ENCODE measurements at places on chromosomes 7 and 10.

DNA sequence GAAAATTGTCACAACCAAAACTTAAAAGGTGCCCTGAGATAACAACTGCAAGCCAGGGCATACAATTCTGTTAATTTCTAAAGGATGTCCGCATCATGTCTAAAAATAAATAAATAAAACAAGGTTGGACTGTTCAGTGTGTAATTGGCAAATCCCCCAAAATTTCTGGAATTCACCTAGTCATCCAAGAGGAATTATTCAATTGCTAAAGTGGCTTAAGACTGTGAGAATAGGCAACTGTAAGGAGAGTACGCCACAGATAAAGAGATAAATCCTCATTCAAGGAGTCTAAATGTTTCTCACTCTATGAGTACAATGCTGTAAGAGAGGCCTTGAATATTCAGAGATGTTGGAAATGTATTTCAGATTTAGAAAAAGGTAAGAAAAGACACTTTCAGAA, 37.2 kb downstream of the PIK3AP1 start:
- no peak for DNase-seq

GRCh38 chr7:76394957-76395356, 14.5 kb downstream of the SSC4D start:
- no peak for DNase-seq

- no peak for DNase-seq
These were observed 196.2 kb upstream of the AGK start for GRCh38 chr7:141355032-141355431.

DNA sequence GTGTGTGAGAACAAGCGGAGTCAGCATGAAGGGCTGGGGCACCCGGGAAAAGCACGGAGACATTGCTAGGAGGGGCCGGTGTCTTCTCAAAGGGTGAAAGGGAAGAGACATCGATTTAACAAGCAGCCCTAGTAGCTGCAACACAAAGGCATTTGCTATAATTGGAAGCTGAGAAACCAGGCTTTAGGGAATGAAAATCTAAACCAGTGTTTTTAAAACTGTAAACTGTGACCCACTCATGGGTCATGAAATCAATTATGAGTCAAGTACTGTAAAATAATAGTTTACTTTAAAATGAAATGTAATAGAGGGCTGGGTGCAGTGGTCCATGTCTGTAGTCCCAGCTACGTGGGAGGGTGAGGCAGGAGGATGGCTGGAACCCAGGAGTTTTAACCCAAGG, 128.7 kb upstream of the RHEB start:
- no peak for DNase-seq

- DNase-seq: no peak
These were observed 185.2 kb downstream of the PRPF18 start for GRCh38 chr10:13771992-13772391.

DNA sequence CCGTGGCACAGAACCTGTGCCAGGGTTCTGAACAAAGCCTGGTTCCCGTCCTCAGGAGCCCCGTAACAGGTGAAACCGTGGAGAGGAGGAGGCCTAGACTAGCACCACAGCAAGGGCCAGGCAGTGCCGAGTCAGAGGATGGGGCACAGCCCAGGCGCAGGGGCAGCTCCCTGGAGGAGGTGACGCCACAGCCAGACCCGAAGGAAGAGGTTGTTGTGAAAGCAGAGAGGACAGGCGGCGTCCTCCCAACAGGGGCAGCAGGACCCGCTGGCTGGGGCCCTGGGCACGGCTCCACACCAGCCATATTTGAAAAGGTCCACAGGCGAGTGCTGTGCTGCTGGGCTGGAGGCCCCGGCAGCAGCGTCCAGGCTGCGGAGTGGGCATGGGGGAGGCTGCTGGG, 25.7 kb downstream of the DAGLB start:
- no peak for DNase-seq

DNA sequence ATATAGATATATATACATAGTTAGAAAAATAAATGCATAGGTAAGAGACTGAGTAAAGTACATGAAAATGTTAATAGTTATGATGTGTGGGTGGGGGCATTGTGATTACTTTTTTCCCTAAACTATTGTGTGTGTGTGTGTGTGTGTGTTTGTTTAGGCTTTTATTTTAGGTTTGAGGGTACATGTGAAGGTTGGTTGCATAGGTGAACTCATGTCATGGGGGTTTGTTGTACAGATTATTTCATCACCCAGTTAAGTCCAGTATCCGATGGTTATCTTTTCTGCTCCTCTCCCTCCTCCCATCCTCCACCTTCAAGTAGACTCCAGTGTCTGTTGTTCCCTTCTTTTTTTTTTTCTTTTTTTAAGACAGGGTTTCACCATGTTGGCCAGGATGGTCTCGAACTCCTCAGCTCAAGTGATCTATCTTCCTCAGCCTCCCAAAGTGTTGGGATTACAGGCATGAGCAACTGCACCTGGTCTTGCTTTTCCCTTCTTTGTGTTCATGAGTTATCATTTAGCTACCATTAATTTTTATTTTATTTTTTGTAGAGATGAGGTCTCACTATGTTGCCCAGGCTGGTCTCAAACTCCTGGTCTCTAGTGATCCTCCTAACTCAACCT, 1.9 kb upstream of the RUFY2 start:
- no peak for DNase-seq

DNA sequence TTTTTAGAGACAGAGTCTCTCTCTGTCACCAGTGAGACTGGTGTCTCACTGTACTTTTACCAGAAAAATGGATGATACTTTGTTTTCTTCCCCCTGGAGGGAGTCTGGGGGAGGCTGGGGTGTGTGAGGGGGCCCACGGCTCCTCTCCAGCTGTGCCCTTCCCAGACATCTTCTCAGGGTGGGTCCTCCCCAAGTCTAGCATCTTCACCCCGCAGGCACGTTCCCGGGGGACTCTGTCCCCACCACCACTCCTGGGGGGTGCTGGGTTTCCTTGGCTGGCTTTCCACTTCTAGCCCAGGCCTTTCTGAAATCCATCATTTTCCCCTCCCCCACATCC, 61.8 kb upstream of the MKRN1 start:
- DNase-seq: no peak

- DNase-seq: no peak
These were observed 637.4 kb upstream of the MKI67 start for GRCh38 chr10:128763588-128763987.

GRCh38 chr7:40709062-40709964, 574.5 kb downstream of the SUGCT start:
- DNase-seq: no peak

DNA sequence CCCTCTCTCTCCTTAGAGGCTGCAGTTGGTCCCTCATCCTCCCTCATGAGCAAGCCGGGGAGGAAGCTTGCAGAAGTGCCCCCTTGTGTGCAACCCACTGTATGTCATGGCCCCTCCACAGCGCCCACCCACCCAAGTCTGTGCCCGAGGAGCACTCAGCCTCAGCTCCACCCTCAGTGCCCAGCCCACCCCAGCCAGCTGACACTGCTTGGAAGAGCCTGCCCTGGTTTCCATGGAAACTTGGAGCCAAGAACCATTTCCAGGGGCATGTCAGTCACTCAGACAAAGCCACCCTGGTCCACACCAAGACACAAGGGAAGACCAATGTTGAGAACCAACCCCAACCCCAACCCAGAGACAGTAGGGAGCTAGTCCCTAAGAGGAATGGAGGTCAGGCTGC, 79.5 kb downstream of the PAX2 start:
- DNase-seq: no peak

DNA sequence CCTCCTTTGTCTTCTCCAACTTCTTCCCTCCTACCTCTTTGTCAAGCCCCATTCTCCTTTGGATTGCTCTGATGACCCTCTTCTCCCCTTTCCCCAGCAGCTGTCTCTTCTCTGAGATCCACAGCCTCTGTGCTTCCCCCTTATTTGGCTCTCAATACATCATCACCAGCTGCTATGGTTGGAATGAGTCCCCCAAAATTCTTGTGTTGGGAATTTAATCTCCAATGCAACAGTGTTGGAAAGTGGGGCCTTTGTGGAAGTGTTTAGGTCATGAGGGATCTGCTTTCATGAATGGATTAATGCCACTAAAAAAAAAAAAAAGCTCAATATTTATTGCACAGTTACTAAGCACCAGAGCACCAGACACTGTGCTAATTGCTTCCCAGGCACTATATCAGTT, 39.2 kb upstream of the FRMD4A start:
- no peak for DNase-seq

DNA sequence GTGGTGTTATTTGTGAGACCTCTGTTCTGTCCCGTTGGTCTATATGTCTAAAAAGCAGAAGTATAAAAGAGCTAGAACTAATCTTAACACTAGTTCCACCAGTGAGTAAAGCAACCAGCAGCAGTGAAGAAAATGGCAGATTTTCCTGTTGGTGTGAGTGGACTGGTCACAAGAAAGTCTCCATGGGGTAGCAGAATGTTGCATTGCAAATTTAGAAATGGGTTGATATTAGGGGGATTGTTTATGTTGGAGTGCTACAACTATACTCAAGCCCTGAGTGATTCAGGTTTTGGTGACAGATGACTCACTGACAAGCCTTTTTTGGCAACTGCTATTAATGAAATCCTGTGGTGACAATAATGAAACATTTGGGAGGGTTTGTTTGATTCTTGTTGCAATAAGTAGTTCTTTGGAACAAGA, 5.6 kb downstream of the AVL9 start:
- DNase-seq: no peak

DNA sequence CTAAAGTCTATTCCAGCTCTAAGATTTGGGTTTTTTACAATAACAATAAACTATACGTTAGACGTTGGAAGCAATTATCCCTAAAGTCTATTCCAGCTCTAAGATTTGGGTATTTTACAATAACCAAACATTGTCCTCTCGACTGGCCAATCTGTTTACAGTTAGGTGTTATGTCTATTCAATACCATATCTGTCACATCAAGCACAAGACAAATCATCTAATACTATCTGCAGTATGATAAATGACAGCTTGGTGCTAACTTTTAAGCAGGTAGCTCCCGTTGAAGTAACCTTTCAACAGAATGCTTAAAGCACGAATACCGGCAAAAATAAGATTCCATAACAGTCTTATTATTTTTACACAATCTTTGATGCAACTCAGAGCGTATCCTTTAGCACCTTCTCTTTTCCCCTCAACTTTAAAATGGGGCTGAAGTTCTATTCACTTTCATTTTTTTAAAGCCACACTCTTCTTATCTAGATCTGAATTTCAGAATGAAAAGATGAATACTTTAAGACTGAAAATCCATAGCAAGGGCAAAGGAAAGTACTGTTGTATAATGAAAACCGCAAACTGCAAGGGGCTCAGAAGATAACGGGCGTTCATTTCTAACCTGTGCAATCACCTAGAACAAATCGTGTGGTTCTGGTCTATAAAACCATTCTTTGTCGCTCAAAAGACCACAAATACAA, 925 bp downstream of the H2AZ2 start:
- no peak for DNase-seq

GRCh38 chr10:3761021-3761686, 23.9 kb downstream of the KLF6 start:
- no peak for DNase-seq

DNA sequence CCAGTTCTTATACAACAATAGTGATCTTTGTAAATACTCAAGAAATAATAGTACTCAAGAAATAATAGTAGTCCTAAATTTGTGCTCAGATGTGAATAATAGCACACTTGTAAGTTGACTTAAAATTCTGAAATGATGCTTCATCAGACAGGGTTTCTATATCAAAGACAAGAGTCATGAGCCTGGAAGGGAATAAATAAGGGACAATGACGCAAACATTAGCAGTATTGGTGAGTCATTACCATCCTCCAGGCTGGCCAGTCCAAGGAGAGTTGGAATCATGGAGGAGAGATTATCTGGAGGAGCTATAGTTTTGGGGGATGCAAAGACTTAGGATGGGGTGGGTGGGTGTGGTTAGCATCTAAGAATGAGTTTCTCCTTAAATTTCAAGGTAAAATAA, 6.1 kb upstream of the SH3PXD2A start:
- DNase-seq: no peak

- DNase-seq: no peak
These were observed 5.1 kb upstream of the FAM133B start for GRCh38 chr7:92595281-92595680.

- no peak for DNase-seq
These were observed 34.0 kb upstream of the TMEM273 start for GRCh38 chr10:49222170-49222569.

- no peak for DNase-seq
These were observed 186.2 kb upstream of the PDE1C start for GRCh38 chr7:32256376-32256775.

DNA sequence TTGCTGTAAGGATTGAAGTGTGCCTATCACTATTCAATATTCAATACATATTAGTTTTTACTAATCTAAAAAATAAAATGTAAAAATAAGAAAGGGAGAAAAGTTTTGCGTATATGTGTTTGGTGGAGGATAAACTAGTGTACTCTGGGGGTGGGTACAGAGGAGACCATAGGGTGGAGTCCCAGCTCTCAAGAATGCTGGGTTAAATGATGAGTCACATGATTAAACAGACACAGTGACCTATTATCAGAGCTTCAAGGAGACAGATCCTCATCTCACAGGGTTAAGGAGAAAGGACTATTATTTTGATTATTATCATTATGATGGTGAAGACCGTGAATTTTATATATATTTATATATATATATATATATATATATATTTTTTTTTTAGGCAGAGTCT, 77.5 kb downstream of the AFAP1L2 start:
- no peak for DNase-seq
